ENCODE measurements at places on chromosomes 6 and 20. TPM values are rescaled to one million over a fixed set of nuclear protein-coding genes. Genes with fewer than 3 reads are reported as not detected.

GRCh38 chr6:129212081-129212480 lies 329.1 kb downstream of the LAMA2 start:
- DNase-seq, result no peak

DNA sequence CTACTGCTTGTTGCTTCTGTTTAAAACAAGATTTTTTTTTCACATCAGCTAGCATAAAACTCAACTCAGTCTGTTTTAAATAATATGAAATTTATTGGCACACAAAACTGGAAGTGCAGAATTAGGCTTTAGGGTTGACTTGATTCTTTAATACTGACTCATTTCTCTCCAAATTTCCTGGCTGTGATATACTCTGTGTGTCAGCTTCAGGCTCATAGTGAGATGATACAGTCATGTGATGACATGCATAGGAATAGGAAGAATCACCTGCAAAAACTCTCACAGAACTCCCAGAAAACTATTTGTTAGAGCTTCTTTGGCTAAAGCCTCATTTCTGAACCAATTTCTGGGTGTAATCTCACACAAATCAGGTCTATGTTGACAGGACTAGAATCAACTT lies 1068.0 kb upstream of the EPHA7 start:
- no peak for DNase-seq

The SMPDL3A gene
- 0.42 TPM for total RNA-seq

GRCh38 chr20:49507741-49508434 lies 25.4 kb upstream of the KCNB1 start:
- DNase-seq, result no peak

GRCh38 chr6:36603222-36604089 lies 9.3 kb downstream of the SRSF3 start:
- no peak for DNase-seq

DNA sequence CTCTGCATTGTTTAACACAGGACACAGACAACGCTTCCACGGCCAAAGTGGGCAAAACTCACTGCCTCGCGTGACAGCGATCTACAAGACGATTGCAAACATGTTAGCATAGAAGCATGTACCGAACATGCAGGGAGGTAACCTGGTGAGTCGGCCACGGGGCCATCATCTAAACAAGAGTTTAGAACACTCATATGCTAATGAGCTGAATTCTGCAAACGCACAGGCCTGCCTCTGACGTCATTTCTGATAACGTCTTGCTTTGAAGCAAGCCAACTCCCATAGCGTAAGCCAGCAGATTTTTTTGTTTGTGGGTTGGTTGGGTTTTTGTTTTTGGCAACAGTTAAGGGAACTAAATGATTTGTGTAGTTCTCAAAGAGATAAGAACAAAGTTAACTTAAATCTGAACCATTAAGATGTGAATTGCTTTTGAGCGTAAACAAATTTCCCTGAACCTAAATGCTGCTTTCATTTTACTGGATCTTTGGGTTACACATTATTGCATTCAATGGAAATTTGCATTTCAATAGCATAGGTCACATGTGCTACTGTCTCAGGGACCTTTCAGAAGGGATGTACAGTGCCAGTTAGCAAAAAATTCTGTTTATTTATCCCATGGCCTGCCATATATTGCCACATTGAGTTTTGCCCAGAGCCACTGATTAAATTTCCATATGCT lies 184.5 kb upstream of the PDE10A start:
- peak; percentile 67 for DNase-seq

The CST8 gene
- total RNA-seq, result not detected
